ENCODE measurements at places on chromosomes 1 and 21.

DNA sequence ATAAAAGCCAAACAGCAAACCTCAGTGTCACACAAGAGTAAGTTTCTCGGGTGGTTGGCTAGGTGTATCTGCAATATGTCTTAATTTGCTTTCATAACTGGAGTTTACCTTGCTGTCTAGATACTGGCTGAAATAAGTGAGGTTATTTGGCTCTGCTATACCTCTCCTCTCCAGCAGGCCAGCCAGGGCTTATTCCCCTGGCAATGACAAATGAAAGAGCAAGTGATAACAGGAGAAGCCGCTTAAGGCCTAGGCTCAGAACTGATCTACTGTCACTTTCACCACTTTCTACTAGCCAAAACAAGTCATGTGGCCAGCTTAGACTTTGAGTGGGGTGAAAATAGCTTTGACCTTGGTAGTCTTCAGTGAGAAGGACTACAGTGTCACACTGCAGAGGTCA, 4.8 kb upstream of the RPE65 start:
- no peak for DNase-seq

- DNase-seq, result no peak
These were observed 29.3 kb downstream of the ATF3 start for GRCh38 chr1:212637902-212638301.

GRCh38 chr1:53066488-53066887, 4.5 kb downstream of the PODN start:
- DNase-seq, result no peak

DNA sequence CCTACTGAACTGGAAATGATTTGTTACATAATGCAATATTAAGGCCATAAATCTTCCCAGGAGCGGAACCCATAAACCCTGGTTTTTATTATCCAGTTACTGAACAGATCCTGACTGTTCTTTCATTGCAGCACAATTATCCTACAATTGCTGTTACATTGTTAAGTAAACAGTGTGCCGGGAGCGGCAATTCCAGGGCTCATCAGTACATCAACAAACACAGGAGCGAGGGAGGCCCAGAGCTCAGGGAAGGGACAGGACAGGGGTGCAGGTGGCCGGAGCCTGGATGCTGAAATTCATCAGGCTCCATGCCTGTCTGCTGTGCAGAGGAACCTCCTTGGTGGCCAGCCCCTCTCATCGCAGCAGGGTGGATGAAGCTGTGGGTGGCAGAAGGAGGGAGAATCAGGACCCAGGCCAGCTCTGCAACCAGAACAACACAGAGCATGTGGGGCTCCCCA, 544.7 kb downstream of the NPHP4 start:
- DNase-seq, result peak; percentile 59

GRCh38 chr1:58722967-58723366, 23.1 kb upstream of the MYSM1 start:
- DNase-seq, result no peak

GRCh38 chr1:2134621-2135307, 59.8 kb downstream of the FAAP20 start:
- no peak for DNase-seq

GRCh38 chr1:204341380-204341779, 18.3 kb downstream of the PLEKHA6 start:
- no peak for DNase-seq

GRCh38 chr1:10889650-10890353, 93.4 kb upstream of the CASZ1 start:
- no peak for DNase-seq

- no peak for DNase-seq
These were observed 918.2 kb upstream of the ADGRL2 start for GRCh38 chr1:80882553-80882952.

GRCh38 chr1:4006676-4007374, 106.8 kb upstream of the C1orf174 start:
- DNase-seq, result no peak

DNA sequence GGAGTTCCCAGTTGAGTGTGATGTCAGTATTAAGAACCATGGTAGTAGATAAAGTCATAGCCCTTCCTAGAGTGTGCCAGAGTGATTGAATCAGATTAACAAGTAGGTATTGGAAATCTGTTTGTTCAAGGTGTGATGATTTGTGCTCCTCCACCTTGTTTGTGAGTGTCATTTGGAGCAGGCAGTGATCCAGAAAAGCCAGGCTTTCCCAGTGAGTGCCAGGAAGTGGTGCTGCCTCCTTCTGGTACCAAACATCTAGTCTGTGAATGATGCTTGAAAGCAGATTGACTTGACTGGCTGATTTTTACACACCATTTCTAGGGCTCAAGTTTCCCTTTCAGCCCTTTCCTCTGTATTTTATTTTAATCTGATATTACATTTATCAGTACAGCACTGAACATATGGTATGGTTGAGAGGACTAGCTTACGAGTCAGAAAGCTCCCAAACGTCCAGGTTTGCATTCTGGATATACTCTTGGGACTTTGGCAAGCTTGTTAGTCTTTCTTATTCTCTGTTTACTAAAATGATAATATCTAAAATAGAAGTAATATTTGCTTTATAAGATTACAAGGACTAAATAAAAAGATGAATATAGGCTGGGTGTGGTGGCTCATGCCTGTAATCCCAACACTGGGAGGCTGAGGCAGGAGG, 100.7 kb downstream of the PATJ start:
- no peak for DNase-seq

Measured in SHP77 treated with DMSO at 0.1 percent for 48 hours (cell line).